ENCODE measurements at places on chromosomes 4 and X. TPM values are rescaled to one million over a fixed set of nuclear protein-coding genes. Genes with fewer than 3 reads are reported as not detected.

DNA sequence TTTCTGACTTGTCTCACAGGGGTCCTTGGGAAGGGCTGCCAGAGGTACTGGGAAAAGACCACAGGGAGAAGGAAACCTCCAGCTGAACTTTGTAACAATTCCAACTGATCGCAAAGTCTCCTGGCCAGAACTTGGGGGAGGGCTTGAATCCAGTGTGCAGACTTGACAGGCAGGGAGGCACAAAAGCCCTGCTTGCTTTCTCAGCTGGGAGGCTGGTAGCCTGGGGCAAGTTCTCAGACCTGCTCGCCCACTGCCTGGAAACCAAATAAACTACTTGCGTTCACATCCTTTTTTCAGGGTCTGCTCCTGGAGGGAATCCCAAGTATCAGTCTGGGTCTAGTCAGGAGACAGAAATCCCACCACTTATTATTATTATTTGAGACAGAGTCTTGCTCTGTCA, 48.0 kb upstream of the CASK start:
- DNase-seq, result no peak

GRCh38 chrX:17621566-17622270, 115.6 kb upstream of the SCML1 start:
- no peak for DNase-seq

DNA sequence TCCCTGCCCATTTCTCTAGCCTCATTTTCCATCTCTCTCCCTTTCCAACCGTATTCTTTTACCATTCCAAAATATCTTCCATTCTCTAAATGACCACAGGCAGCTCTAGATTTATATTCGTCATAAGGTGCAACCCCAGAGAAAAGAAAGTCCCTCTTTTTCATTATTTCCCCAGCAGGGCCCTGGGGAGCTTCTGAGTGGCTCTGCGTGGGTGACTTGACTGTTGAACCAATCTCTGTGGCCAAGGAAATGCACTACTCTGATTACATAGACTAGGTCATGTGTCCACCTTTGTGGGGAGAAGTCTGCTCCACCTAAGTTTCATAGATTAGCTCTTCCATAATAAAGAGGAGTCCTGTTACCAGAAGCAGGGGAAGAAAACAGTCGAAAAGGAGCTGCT, 51.4 kb downstream of the ATOH1 start:
- DNase-seq, result no peak

GRCh38 chr4:6282314-6282771, 12.7 kb downstream of the WFS1 start:
- DNase-seq, result no peak

DNA sequence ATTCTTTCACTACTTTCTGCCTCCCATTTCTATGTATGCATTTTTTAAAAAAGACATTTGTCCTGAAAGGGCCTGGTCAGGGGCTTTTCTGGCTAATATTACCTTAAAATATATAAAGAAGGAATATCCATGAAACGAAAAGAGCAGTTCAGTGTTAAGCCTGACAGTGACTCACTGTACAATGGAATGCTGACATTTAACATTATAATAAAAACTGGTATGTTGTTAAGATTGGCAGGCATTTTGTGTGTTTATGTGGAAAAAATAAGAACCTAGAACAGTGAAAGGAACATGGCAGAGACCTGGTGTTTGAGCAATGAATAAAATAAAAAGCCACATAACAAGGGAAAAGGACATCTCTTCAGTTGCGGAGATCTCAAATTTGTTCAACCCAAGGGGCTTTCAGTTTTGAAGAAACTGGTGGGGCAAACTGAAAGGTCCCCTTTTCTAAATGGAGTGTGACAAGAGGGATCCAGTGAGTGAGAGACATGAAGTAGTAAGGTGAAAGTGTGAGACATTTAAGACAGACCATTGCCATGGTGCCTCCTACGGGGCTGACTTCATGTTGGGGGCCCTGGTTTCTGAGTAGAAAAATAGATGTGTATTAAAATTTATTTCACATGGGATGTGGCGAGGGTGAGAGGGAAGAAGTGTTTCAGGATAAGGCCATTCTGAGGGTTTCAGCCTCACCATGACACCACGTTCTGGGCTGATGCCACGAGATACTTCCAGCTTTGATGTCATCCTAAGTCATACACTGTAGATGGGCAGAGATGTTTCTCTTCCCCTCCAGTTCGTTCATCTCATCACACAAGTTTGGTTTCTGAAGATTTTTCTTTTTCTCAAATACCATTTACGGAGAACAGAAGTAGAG, 324.9 kb downstream of the PPP3CA start:
- no peak for DNase-seq

- no peak for DNase-seq
Observed at GRCh38 chr4:4457803-4458553, 71.1 kb downstream of the NSG1 start.

DNA sequence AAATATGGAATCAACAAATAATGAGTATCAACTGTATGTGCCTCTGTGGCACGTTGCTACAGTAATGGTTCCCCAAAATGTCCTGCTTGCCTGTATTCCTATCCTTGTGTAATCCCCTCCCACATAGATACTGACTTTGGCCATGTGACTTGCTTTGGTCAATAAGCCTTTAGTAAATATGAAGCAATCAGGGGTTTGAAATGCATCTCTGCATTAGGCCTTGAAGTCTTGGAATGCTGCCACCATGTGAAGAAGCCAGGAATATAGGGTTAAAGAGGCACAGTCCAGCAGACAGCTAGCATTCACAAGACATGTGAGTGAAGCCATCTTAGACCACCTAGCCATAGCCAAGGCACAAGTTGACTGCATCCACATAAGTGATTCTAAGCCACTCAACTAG, 190.9 kb downstream of the GABRB1 start:
- DNase-seq, result no peak

DNA sequence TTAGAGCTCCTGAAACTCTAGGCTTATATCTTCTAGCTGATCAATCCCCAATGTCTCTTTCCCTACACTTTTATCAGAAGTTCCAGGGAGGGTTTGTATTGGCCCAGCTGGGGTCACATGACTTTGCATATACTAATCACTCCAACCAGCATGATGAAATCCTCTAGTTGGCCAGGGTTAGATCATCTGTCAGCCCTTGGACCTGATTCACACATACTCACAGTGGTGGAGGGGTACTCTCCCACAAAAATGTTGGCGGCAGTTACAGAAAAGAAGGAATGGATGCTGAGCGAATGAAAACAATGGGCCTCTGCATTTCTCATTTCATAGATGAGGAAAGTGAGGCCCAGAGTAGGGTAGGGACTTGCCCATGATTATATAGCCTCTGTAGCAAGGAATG, 151.1 kb downstream of the PJA1 start:
- no peak for DNase-seq

DNA sequence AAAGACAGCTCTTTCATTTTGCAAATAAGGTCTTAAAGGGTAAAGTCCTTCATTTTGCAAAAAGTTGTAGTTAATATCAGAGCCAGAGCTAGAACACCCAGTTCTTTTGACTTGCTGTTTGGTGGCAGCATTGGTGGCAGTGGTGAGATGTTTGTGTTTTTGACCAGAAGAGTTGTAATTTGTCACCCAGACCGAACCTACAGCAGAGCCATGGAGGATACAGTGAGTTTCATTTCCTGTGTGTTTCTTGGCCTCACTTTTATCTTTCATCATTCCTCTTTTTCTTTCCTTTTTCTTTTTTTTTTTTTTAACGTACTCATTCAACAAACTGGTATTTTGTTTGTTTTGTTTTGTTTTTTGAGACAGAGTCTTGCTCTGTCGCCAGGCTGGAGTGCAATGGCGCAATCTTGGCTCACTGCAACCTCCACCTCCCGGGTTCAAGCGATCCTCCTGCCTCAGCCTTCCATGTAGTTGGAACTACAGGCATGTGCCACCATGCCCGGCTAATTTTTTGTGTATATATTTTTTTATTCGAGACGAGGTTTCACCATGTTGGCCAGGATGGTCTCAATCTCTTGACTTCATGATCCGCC, 116.4 kb downstream of the AFF1 start:
- no peak for DNase-seq

- no peak for DNase-seq
Observed at GRCh38 chr4:92791871-92792440, 488.2 kb downstream of the GRID2 start.

DNA sequence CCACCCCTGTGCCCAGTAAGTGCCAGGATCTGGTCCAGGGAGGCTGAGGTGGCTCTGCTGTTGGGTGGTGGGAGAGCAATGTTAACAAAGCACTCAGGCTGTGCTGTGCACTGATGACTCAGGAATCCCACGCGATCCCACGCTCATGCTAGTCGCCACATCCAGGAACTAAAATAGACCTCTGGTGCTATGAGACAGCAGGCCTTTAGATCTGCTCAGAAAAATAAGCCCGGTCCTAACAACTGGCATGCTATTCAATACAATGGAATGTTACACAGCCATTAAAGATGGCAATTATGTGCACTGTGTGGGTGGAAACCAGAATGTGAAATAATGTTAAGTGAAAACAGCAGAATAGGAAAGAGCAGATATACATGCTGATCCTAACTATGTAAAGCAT, 26.0 kb downstream of the ARL13A start:
- DNase-seq, result no peak

DNA sequence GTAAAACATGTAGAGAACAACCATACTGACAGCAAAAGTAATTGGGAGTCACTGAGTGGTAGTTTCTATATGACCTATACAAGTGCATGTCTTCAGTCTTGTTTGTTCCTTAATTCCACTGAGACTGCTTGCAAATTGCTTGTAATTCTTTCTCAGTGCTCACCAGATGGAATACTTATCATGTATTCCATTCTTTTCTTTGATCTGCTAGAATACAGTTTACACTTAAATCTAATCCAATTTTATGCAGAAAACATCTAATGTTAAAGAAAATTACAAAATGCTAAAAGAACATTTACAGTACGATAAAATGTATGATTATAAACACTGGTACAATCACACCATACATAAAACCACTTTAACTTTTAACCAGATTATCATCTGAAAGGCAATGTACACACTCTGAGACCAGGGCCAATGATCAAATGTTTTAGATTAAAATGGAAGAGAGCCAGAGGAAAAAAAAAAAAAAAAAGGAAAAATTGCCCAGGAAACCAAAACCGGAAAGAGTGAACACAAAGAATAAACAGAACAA, 741.4 kb downstream of the FAT4 start:
- no peak for DNase-seq

DNA sequence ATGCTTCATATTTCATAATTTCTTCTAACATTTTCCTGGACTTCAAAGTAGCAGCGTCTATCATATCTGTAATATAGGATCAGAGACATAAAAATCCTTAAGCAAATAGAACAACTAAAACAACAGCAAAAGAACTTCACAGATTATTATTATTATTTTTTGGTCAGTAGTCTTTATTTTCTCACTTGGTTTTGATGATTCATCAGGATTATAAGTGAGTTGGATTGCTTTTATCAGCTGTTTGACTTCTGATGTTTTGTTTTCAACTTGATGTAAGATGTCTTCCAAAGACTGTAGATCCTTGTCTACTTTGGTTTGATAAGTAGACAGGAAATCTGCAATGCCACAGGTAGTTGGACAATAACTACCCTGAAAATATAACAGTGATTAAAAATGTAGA, 623 bp downstream of the FGG start:
- no peak for DNase-seq

- peak; percentile 61 for DNase-seq
Observed at GRCh38 chr4:83535520-83536361, at the start of gene GPAT3. Gene GPAT3 (plus strand): TSS chr4:83536108. CDS start chr4:83536623, 515 bp downstream.

GRCh38 chr4:124178449-124179021, 534.0 kb downstream of the ANKRD50 start:
- no peak for DNase-seq

DNA sequence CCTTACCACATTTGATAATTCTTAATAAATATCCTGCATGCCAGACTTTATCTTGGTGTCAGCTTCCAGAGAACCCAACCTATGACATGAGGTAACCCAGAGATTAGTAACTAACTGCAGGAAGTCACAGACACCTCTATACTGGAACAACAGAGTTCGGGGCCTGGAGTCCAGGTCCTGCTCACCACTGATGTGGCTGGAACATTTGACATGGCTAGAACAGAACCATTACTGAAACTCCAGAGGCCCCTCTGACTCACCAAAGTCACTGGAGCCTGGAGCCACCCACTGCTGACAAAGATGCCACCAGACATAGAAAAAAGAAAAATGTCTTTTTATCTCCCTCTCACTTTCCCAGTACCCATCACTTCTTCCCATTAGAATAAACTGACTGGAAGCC, 403.7 kb downstream of the MID1IP1 start:
- DNase-seq, result no peak

GRCh38 chr4:184892999-184893398, 67.2 kb upstream of the ACSL1 start:
- DNase-seq, result no peak

The ALPK1 gene
- 6.2 TPM for total RNA-seq

The GYPE gene
- total RNA-seq, result not detected

The ADAD1 gene
- not detected for total RNA-seq

The HHIP gene
- total RNA-seq, result not detected
